Pancreas (tissue), 10 donors: ENCODE measurements at places on chromosomes 5 and 9.

GRCh38 chr5:132840896-132841295 lies 10.4 kb upstream of the SHROOM1 start:
- DNase-seq, result no peak

DNA sequence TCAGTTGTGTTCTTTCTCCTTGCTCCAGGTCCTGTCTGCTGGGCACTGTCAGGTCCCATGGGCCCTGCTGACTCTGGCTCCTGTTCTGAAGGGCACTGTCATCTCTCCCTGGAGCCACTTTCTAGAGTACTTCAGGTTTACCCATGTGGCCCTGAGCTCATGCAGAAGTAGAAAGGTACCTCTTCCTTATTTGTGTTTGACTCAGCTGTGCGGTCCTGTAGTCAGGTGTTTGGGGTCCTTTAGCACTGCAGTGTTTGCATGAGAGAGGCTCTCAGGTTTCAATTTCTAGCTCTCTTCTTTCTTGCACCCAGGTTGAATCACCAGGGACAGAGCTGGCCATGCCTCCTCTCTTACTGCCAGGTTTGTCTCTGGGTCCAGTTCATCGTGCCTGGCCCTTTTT lies 71.5 kb downstream of the HSPA4 start:
- no peak for DNase-seq

DNA sequence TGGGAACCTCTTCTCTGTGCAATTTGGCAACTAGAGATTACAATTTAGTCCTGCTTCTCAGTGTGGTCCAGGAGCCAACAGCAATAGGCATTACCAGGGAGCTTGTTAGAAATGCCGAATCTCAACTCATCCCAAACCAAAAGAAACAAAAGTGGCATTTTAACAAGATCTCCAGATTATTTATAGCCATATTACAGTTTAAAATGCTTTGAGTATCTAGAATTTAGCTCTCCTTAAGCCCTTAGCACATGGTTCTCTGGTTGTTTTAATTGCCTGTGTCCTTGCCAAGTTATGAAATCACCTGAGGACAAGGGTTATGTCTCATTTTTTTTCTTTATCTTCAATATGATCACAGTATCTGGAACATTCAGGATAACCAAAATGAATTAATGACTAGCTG lies 51.6 kb upstream of the TAS2R1 start:
- DNase-seq, result no peak

DNA sequence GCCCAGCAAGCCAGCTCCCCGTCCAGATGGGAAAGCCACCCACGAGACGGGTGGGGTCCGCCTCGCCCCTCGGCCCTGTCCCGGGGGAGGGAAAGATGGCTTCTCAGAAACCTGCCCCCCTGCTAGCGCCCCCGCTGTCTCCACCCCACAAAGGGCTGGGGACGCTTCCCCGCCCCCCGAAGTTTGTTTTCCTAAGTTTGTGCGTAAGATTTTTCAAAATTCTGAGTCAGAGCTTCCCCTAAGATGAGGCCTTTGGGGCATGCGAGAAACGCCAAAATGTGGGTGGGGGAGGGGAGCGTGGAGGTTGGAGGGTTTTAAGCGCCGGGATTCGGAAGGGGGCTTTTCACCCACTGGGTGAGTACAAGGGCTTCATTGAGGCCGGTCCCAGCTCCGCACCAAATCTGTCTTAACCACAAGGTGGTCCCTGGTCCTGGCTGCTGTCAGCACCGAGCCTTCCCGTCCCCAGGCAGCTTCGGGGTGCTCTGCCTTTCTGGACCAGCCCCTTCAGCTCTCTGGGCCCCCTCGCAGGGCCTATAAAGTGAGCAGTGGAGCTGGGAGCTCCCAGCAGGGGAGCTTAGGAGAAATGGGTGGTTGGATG lies 32.3 kb downstream of the PRRX2 start:
- no peak for DNase-seq

DNA sequence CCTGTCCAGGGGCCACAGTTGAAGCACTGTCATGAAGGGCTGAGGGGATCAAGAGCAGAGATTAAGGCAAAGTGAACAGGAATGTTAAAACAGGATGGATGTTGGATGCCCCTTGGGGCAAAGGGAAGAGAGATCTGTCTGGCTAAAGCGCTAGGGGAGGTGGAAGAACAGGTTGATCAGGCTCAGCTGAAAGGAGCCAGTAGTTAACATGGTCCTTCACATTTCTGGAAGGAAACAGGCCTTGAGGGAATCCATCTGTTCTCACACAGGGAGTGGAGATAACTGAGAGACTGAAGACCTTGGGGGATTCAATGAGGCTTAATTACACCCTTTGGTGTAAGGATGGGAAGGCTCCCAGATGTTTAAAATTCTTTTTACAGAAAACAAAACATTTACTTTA lies 5.8 kb downstream of the HAPLN1 start:
- no peak for DNase-seq

DNA sequence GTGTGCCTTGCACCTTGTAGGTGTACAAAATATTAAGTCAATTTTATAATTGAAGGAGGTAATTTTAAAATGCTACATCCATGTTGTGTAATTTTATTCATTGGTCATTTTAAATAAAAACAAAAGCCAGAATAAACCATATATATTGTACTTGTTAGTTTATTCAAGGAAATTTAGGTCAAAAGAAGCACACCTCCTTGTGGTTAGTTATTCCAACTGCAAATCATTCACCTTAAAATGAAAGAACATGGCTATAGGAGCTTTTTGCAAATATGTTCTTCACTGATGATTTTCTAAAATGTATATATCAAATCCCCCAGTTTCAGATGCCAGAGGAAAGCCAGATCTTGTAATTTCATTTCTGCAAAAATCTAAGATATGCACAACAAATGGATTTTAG lies 5.4 kb upstream of the MOCS2 start:
- DNase-seq, result no peak

- DNase-seq, result no peak
These were observed 10.0 kb upstream of the SHISAL2B start for GRCh38 chr5:64680289-64680688.

GRCh38 chr5:60687927-60688720 lies 11.8 kb downstream of the DEPDC1B start:
- no peak for DNase-seq

- DNase-seq, result no peak
These were observed 421.6 kb upstream of the SGCD start for GRCh38 chr5:155905364-155905763.

DNA sequence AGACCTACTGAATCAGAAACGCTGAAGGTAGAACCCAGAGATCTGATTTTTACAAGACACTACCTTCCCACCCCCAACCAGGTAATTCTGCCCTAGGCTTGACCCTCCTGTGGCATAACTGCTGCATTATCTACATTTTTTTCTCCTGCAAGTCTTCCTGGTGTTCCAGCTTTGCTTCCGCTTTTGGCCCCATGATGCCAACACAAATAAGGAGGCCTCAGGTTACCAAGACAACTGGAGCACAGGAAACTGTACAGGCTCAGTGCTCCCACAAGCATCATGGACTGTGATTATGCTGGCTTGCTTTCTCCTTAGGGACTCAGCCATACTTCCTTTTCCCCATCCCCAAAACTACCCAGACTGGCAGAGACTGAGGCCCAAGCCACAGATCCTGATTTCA lies 6.6 kb upstream of the MSMP start:
- no peak for DNase-seq
